Left ventricle myocardium inferior (tissue), 1 donor: ENCODE measurements at places on chromosomes 7 and 10.

- no peak for DNase-seq
Measured at GRCh38 chr7:155986497-155987160, 174.4 kb upstream of the SHH start.

DNA sequence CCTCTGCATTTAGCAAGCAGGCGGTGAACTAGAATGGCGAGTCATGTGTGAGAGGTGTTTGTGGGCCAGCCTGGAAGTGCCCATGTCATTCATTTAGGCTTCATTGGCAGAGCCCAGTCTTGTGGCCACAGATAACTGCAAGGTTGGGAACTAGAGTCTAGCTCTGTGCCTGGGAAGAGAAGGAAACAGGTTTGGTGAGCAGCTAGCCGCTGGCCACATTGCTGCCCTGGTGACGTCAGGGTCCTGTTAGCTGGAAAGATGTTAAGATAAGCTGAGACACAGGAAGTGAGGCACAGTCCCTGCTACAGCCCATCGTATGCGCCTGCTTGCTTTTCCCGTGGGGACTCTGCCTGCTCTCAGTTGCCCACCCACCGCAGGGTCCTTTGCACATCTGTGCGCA, 185.5 kb downstream of the CAMK1D start:
- no peak for DNase-seq

GRCh38 chr10:42850931-42851330, 68.3 kb downstream of the BMS1 start:
- DNase-seq: no peak

DNA sequence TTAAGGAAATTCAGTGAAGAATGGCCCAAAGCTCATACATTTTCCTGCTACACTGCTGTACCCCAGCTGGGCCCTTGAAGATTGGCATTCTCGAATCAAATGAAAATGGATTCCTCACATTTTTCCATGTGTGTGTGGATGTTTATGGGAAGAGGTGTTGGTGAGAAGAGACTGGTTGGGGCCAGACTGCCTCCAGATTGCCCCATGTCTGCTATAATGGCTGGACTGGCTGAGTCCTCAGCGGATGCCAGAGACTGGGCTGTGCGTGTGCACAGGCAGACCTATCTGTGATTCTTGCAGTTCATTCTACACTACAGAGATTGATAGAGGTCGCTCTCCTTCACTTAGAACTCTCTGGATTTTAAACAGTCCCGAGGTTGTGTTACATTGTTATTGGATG, 183.6 kb upstream of the GDF10 start:
- no peak for DNase-seq

GRCh38 chr7:17293481-17293880, 5.0 kb upstream of the AHR start:
- no peak for DNase-seq

DNA sequence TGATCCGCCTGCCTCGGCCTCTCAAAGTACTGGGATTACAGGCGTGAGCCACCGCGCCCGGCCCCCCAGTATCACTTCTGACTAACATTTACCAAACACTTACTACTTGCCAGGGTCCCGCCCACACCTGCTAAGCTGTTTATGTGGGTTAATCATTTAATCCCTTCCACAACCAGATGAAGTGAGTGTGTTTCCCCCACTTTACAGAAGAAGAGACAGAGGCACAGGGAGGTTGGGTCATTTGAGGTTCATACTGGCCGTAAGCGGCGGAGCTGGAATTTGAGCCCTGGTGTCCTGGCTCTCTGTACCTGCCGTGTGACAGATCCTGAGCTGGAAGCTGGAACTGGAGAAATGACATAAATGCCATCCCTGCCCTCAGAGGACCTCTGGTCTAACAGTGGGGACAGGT, 15.1 kb upstream of the VPS37D start:
- DNase-seq: no peak

- no peak for DNase-seq
Measured at GRCh38 chr10:104415526-104416165, 62.0 kb downstream of the CFAP58 start.

DNA sequence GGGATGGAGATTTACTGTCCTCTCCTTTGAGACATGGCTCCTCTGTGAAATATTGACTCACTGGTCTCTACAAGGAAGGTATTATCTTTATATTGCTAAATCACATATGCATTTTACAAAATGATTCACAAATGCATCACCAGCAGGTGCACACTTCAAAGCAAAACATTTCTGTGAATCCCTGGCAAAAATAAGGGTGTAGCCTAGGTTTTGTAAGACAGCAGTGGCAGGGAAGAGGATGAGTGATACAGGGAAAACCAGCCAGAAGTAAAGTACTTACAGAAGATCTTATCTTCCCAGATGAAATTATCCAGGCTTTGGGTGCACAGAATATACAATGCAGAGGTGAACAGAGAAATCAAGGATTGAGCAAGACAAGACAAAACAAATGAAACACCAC, 1094.6 kb downstream of the GATA3 start:
- no peak for DNase-seq

DNA sequence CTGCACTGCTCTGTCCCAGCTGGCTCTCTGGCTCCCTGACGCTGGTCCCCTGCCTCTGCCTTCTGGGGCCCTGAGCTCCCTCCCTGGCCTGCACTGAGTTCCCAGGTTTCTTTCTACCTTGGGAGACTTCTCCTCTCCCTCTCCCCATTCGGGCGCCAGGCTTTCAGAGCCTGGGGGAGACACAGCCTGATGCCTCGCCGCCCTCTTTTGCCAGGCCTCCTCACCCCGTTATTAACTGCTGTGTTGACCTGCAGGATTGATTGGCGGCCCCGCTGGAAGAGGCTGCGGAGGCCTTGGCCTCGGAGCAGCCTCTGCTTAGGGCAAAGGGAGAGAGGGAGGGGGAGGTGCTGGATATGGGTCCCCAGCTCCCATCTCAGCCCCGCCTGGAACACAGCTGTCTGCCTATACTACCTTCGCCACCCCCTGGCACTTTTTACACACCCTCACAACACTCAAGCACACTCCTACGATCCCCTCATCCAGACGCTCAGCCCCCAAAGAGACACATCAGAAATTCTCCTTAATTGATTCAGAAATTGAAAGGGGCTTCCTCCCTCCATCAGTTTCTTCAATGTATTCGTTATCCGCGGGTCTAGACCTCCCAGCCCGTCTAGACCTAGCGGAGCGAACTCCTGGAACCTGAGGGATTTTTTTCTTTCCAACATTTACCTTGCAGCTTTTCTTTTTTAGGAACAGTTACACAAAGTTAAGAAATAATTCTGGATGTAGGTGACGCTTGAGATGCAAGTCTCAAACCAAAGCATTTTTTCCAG, 7.1 kb upstream of the PAX2 start:
- no peak for DNase-seq

- DNase-seq: no peak
Measured at GRCh38 chr7:64606385-64606784, 43.5 kb upstream of the ZNF680 start.

GRCh38 chr10:79390551-79391229, 43.4 kb downstream of the PPIF start:
- DNase-seq: peak; percentile 19
